ENCODE measurements at places on chromosomes 2 and 18.

DNA sequence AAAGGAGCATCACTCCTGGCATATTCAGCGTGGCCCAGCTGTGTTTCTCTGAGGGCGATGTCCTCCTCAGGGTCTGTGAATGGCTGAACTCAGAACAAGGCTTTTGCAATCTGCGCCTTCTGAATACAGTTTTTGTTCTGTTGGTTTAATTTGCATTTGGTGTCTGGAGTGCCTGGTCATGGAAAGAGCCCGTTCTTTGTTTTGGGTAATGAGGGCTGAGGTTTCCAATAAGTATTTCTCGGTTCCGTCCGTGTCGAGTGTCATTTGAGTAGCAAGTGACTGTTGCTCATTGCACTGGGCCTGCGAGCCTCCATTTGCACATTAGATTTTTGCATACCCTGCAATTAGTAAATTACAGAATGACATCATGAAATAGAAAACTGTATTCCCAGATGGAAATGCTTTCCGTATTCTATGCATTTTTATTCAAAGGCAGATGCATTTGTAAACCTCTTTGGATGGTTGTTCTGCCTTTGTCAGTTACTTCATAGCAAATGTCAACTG is 57.3 kb downstream of the NEDD4L start:
- DNase-seq, result no peak

GRCh38 chr2:232058931-232059330 is 97.4 kb downstream of the DIS3L2 start:
- no peak for DNase-seq

- DNase-seq, result no peak
These were observed 17.6 kb downstream of the DHRS9 start for GRCh38 chr2:169086893-169087467.

DNA sequence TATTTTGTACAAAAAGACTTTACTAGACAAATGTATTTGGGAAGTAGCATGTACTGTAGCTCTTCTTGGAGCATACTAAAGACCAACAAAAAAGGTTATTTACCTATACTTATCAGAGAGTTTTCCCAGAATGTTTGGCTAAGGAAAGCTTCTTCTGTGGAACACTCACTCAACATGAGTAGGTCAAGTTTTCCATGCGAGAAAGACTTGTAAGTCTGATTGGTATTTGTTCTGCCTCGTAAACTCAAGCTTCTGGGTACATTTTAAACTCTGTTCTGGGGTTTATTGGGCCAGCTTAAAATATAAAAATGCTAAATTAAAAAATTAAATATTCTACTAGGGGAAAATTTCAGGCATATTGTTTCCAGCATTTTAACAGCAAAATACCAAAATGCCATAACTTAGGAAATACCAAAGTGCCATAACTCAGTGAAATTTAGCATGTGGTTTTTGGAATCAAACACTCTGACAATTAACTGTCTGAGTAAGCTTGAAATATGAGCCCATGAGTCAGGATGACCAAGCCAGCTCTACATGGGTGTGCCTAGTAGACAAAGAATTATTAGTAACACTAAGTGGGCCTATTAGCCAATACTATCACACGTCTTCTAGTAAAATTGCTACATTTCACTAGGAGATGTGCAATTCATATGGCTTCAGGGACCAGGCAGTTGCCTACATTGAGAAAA is 47.3 kb upstream of the SERPINE2 start:
- DNase-seq, result no peak

GRCh38 chr2:230942920-230943896 is 18.2 kb upstream of the GPR55 start:
- DNase-seq, result peak; percentile 83

DNA sequence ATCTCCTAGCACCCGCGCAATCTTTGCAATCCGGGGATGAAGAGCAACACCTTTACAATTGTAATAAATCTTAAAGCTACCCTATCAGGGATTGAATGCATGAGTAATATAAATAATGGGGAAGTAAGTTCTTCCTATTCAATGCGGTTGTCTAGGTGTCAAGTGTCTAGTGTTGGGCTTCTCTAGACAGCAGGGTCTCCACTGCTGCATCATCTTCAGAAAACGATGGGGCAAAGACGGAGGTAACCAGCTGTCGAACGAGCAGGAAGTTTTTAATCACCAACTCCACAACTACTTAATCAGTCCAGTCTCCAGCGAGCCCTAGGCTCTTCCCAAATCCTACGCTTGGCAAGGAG is 573 bp downstream of the STAM2 start:
- DNase-seq, result no peak

DNA sequence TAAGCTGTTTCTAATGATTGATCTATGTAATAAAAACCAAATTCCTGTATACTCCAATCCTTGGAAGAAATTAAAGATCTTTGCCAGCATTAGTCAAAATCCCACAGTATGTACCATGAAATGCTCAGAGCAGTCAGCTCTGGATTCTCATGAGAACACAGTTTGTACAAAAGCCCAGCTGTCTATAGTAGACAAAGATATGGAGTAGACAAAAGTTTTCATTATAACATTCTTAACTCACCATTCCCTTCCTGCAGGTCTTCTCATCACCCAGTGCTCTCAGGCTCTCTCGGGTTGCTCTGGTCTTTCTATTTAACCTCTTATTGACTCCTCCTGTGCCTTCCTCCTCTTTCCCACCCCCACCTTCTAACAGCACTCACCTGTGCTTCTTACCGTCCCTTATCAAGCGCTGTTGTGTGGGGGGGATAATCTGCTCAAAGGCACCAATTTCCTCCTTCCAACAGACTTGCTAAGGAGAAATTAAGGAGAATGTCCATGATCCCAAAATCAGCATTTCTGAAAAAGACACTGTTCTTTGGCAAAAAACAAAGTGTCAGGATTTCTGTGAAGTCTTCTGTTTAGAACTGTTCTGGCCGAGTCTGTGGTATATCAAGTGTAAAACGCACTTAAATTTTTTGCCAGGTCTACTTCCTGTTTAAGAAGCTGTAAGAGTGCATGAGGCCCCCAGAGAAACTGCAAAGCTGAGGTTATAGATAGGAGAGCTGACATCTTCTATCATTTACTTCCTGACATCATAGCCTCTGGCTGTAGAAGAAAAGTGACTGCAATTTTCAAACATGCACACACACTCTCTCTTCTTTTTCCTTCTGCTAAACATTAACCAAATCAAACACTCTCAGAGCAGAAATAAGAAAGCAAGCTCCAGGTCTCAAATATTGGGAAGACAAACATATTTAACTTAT is 144.1 kb downstream of the EVA1A start:
- peak; percentile 21 for DNase-seq

DNA sequence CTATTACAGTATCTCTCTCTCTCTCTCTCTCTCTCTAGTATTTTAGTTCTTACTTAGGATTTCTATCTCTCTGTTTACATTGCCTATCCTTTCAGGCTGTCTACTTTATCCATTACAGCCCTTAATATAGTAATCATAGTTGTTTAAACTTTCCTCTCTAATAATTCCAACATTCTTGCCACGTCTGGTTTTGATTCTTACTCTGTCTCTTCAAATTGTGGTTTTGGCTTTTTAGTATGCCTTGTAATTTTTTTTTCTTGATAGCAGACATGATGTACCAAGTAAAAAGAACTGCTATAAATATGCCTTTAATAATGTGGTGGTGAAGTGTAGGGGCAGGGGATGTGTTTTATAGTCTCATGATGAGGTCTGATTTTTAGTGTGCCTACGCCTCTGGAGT is 1809.5 kb upstream of the CELF4 start:
- no peak for DNase-seq

GRCh38 chr18:63208676-63209075 is 110.9 kb downstream of the BCL2 start:
- no peak for DNase-seq

DNA sequence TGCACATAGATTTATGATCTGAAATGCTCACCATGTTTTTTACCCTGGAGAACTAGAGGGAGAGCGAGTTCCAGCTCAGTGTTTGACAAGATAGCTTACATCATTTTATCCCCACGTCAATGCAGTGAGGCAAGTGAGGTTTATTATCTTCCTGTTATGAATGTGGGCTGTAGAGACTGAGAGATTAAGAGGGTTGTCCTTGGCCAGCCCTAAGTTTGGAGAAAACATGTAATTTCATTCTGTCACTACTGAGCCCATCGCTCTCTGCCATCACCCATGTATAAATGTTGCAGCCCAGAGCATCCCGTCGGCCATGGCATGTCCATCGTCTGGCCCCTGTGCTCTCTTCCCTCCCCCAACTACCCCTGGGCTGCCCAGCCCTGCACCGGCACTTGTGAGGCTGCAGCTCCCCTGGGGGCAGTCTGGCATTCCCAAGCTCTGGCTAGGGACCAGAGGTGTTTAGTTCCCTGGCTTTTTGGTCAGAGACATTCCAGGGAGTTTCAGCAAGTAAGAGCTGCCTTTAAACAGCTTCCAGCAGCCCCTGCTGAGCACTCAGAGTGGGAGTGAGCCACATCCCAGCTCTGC is 136.7 kb downstream of the ANTXR1 start:
- no peak for DNase-seq

Data from GM10248 (cell line).